ENCODE measurements at places on chromosomes 5 and 9. TPM values are rescaled to one million over a fixed set of nuclear protein-coding genes. Genes with fewer than 3 reads are reported as not detected.

The SPATA31E1 gene
- not detected for total RNA-seq

The BAAT gene
- total RNA-seq, result not detected

GRCh38 chr9:89134709-89135108, 43.9 kb downstream of the SHC3 start:
- DNase-seq, result no peak

DNA sequence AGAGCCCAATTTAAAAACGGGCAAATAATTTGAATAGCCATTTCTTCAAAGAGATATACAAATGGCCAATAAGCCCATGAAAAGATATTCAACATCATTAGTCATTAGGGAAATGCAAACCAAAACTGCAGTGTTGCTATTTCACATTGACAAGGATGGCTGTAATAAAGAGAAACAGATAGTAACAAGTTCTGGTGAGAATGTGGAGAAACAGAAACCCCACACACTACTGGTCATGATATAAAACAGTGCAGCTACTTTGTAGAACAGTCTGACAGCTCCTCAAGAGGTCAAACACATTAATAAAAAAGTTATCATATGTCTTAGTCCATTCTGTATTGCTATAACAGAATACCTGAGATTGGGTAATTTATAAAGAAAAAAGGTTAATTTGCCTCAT, 237.0 kb upstream of the GRAMD2B start:
- H3K4me1 ChIP-seq, result no peaks in the 10 kb centered on the region
- DNase-seq, result no peak
- no peaks in the 10 kb centered on the region for H3K36me3 ChIP-seq
- H3K4me3 ChIP-seq, result no peak overlapping the region

- H3K4me3 ChIP-seq, result no peak overlapping the region
- H3K4me1 ChIP-seq, result no peaks in the 10 kb centered on the region
- H3K27me3 ChIP-seq, result no peaks in the 10 kb centered on the region
- no peaks in the 10 kb centered on the region for H3K36me3 ChIP-seq
Observed at GRCh38 chr9:108634672-108635462, 220.9 kb downstream of the ACTL7B start.

DNA sequence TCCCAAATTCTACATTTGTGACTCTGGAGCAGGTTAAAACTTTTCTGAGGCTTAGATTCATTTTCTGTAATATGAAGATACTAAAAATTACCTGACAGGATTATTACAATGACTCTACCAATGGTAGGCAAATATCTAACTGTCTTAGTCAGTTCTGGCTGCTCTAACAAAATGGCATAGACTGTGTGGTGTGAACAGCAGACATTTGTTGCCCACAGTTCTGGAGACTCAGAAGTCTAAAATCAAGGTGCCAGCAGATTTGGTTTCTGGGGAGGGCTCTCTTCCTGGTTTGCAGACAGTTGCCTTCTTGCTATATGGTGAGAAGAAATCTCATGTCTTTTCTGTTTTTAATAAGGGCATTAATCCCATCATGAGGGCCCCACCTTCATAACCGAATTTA, 245.1 kb downstream of the MAST4 start:
- H3K4me1 ChIP-seq, result no peaks in the 10 kb centered on the region
- no peaks in the 10 kb centered on the region for H3K36me3 ChIP-seq
- H3K27ac ChIP-seq, result no peak overlapping the region
- no peak for DNase-seq
- no peaks in the 10 kb centered on the region for H3K27me3 ChIP-seq
- no peak overlapping the region for H3K4me3 ChIP-seq

GRCh38 chr5:32258424-32258823, 54.3 kb downstream of the MTMR12 start:
- H3K4me1 ChIP-seq, result peaks cover 34% of the 10 kb centered on the region
- no peak overlapping the region for H3K27ac ChIP-seq
- peak; percentile 26 for DNase-seq
- H3K36me3 ChIP-seq, result peaks cover 4% of the 10 kb centered on the region

The PROB1 gene
- total RNA-seq, result 4.2 TPM

DNA sequence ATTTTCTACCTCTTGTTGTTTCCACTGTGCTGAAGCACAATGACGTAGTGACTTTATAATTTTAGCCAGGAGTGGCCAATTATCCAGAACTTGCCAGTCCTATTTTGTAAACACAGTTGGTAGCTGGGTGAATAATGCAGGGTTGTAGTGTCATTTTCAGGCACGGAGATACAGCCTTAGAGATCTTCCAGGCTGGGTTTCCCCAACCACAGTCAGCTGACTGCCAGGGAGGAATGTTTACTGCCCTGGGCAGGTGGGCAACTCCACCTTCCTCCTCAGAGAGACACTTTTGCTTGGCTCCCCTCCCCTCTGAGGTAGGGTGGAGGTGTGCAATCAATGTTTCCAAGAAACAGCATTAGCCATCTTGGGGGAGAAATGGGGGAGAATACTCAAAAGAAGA, 228.1 kb upstream of the NR4A3 start:
- DNase-seq, result no peak
- H3K36me3 ChIP-seq, result no peaks in the 10 kb centered on the region
- H3K27me3 ChIP-seq, result no peaks in the 10 kb centered on the region
- no peak overlapping the region for H3K4me3 ChIP-seq
- no peak overlapping the region for H3K27ac ChIP-seq

GRCh38 chr5:15496886-15497285, 3.1 kb upstream of the FBXL7 start:
- no peaks in the 10 kb centered on the region for H3K36me3 ChIP-seq
- no peak overlapping the region for H3K27ac ChIP-seq

The SLC46A2 gene
- not detected for total RNA-seq

DNA sequence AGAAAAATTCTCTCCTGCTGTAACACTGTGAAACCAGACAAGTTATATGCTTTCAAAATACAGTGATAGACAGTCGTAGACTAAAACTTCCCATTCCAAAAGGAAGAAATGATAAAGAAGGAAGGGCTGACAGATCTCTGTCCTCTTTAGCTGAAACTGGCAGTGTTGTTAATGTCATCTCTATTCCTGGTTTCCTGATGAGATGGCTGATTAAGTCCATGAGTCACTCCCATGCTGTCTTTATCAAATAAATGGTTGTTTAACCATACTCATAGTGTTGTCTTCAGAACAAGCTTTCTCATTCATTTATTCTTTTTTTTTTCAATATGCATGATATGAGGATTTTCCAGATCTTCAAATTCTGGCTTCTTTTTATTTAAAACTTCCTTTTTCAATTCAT, 952.2 kb upstream of the WWC1 start:
- no peak for DNase-seq
- no peaks in the 10 kb centered on the region for H3K27me3 ChIP-seq
- no peak overlapping the region for H3K27ac ChIP-seq
- no peaks in the 10 kb centered on the region for H3K36me3 ChIP-seq
- H3K4me1 ChIP-seq, result no peaks in the 10 kb centered on the region
- H3K4me3 ChIP-seq, result no peak overlapping the region

The ODF2 gene
- 21.9 TPM for total RNA-seq

DNA sequence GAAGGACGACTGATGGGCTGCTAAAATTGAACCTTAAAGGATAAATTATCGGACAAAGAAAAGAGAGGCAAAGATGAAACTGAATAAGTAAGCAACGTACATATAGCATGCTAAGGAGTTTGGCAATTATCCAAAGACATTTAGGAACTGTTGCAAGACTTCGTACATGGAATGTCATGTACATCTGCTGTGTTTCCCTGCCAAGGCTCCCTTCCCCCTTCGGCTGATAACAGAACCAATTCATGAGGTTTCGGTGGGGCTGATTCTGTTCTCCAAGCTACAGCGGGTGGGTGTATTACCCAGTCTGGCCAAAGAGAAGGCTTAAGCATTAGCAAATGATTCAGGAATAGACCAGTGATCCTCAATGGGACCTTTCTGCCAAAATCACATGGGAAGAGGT, 190.9 kb upstream of the FREM1 start:
- no peak overlapping the region for H3K4me3 ChIP-seq
- H3K4me1 ChIP-seq, result no peaks in the 10 kb centered on the region
- no peaks in the 10 kb centered on the region for H3K27me3 ChIP-seq

DNA sequence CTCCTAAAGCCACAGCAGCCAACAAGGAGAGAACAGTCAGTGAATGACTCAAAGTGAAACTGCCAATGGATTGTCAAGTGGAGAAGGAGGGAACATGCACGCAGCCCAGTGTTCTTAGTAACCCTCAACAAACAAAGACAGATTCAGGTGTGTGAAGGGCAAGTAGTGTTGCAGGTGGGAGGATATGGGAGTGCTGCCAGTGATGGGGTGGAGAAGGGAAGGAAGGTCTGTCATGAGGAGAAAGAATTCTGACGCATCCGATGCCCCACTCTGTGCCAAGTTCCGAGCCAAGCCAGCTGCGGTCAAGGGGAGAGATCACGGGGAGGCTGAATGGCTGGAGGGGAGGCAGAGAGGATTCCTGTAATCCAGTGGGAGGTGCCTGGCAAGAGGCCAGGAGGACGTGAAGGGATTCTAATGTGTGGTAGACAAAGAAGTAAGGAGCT, 56.5 kb downstream of the CAST start:
- H3K4me1 ChIP-seq, result peaks cover 81% of the 10 kb centered on the region
- H3K27ac ChIP-seq, result peak overlapping the region; percentile 79

GRCh38 chr5:142547445-142548380, 138.2 kb downstream of the FGF1 start:
- H3K27ac ChIP-seq, result no peak overlapping the region
- no peak for DNase-seq
- no peaks in the 10 kb centered on the region for H3K36me3 ChIP-seq
- no peak overlapping the region for H3K4me3 ChIP-seq
- H3K27me3 ChIP-seq, result no peaks in the 10 kb centered on the region

The LCN15 gene
- not detected for total RNA-seq

The CCNI2 gene
- total RNA-seq, result 0.34 TPM

- H3K27ac ChIP-seq, result no peak overlapping the region
- H3K36me3 ChIP-seq, result no peaks in the 10 kb centered on the region
- no peak overlapping the region for H3K4me3 ChIP-seq
- no peaks in the 10 kb centered on the region for H3K4me1 ChIP-seq
- DNase-seq, result no peak
Observed at GRCh38 chr5:135861641-135862040, 27.2 kb downstream of the SLC25A48 start.

The ECSCR gene
- total RNA-seq, result 26.7 TPM

- H3K4me1 ChIP-seq, result no peaks in the 10 kb centered on the region
- H3K4me3 ChIP-seq, result no peak overlapping the region
- DNase-seq, result no peak
- H3K27ac ChIP-seq, result no peak overlapping the region
- no peaks in the 10 kb centered on the region for H3K27me3 ChIP-seq
Observed at GRCh38 chr9:84780385-84780784, 110.9 kb downstream of the NTRK2 start.

DNA sequence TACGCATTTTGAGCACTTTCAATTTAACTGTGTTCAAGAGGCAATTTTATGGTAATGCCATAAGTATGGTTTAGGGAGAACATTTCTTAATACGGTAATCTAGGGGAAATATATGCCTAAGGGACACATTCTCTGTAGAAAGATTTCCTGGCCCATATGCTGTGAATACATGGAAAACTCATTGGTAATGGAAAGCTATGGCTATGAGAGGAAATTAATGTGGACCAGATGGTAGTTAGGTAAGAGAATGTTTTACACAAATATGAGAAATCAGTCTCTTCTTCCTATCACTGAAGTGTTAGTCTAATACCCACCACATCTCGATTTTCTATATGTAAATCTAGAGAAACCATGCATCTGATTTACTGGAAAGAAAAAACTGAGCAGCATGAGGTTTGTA, 105.0 kb downstream of the SEMA6A start:
- no peaks in the 10 kb centered on the region for H3K27me3 ChIP-seq
- H3K27ac ChIP-seq, result no peak overlapping the region
- no peak for DNase-seq
- no peaks in the 10 kb centered on the region for H3K4me1 ChIP-seq
- H3K36me3 ChIP-seq, result peaks cover 3% of the 10 kb centered on the region
- H3K4me3 ChIP-seq, result no peak overlapping the region

DNA sequence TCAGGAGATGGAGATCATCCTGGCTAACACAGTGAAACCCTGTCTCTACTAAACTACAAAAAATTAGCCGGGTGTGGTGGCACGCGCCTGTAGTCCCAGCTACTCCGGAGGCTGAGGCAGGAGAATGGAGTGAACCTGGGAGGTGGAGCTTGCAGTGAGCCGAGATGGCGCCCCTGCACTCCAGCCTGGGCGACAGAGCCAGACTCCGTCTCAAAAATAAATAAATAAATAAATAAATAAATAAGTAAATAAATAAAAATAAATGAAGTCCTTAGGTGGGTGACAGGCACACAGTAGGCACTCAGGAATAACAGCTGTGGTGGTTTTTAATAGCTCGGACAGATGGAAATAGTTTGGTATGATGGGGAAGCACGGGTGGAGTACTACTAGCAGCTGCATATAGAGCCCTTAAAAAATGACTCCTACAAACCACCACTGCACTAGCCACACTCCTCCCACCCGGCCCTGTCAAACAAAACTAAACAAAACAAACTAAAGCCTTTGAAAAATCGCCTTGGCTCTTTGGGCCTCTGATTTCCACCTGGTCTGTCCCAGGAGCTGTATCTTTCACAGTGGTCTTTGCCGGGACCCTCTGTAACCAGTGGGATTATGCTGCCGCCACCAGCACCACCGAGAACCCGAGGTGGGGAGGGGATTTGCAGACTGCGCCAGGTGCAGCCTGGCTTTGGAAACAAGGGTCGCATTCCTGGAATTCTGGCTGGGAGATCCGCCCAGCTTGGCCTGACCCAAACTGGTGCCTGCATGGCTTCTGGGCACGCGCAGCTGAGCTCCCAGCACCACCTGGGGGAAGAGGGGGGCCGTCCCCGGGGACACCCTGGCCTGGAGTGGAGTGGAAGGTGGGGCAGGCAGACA, 5.1 kb upstream of the WDR5 start:
- DNase-seq, result peak; percentile 99
- H3K4me3 ChIP-seq, result no peak overlapping the region
- H3K36me3 ChIP-seq, result no peaks in the 10 kb centered on the region
- no peaks in the 10 kb centered on the region for H3K27me3 ChIP-seq
- peak overlapping the region; percentile 88 for H3K27ac ChIP-seq

All from thyroid gland (tissue), 4 donors.